AG08395 (cell line): ENCODE measurements at places on chromosomes 7 and 10.

DNA sequence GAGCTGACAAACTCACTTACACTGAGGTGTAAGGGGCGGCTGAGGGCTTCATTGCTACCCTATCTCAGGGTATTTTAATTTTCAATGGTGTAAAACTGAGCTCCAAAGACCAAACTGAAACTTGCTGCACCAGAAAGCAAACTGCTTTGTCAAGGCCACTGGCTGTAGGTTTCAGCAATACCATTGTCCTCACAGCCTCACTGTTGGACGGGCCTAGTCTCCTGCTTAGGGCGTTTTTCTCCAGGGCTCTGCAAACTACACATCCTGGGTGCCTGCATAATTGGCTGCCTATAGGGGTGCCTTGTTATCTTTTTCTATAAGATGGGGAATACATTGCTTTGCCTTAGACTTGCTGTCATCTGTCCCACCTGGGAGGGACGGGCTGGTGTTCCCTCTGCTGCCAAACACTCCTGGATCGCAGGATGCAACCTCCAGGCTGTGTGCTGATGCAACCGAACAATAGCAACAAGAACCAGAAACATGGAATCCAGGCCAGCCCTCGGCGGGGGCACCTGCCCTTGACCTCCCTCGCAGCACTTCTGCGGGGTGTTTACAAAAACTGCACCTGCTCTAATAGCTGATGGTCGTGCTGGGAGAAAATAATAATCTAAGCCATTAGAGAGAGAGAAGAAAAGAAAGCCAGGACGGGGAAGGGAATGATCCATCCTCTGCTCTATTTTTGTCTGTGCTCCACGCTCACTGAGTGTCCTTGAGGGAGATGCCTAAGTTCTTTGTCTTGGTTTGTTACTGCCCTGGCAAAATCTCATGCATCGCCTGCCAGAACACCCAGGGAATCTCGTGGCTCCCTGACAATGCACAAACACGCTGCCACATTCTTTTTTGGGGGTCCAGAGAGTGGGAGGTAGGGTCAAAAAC, 104.5 kb downstream of the GALNT17 start:
- DNase-seq, result no peak

- DNase-seq, result no peak
Measured at GRCh38 chr7:68288144-68288593, 1291.5 kb downstream of the TYW1 start.

DNA sequence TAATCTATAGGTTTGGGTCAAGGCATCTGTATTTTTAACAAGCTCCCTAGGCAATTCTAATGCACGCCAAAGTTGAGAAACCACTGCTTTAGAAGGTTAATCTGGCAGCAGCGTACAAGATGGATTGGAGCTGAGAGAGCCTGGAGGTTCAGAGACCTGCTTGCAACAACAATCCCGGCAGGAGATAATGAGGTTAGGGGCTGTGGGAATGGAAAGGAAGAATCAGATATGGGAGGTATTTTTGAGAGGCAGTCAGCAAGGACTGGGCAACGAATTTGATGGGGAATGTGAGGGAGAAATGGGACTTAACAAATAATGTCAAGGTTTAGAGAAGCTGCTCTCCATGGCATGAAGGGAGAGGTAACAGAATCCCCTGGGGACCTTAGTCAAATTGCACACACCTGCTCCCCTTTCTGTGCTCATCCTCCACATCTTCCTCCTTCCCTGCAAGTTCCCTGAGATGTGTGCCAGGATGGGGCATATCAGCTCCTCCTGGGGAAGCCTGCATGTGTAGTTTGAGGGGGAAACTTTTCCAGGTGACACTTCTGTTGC, 731.0 kb upstream of the GALNT17 start:
- DNase-seq, result no peak

DNA sequence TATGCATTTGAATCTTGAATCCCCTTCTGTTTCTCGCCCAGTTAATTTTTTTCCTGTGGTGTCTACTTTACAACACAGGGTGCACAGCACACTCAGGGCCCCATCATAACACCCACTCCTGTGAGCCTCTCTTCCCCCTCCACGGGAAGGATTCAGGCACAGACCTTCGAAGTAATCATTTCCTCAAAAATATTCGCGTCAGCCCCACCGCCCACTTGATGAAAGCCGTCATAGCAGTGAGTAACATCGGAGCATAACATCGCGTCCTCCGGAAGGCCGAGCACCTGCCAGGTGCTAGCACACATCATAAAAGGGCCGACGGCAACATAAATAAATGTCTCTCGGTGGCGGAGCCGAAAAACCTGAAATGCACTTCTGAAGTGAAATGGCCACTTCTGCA, 201.7 kb upstream of the ADARB2 start:
- no peak for DNase-seq

DNA sequence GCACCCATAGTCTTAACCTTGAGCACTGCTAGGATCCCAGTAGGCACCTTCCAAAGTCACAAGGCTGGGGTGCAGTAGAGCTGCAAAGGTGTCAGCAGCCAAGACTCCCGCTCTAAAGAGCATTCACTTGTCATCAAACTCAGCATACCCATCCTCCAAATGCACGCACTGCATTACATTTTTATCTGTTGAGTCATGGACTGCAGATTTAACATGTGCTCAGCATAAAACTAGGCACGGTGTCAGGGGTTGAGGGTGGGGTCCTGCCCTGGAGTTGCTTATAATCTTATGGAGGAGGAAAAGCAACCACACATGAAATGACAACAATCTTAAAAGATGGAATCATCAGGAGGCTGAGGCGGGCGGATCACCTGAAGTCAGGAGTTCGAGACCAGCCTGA, 102.6 kb downstream of the PARP12 start:
- DNase-seq, result no peak

DNA sequence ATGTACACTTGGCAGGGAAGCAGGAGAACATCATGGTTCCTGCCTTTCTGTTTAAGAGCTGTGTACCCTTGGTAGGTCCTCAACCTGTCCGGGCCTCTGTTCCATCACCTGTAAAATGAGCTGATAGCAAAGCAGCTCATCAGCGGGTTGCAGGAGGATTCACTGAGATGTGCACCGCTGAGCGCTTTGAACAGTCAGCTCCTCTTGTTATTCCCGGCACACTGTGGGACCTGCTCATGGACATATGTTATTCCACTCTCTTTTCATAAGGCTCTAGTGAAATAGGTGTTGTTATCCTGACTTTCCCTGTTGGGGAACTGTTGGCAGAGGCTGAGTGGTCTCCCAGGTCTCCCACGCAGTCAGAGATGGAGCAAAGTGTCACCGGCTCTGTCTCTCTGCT, 497.5 kb upstream of the ZMIZ1 start:
- DNase-seq, result no peak

- no peak for DNase-seq
Measured at GRCh38 chr7:66790725-66791124, 50.2 kb downstream of the RABGEF1 start.

DNA sequence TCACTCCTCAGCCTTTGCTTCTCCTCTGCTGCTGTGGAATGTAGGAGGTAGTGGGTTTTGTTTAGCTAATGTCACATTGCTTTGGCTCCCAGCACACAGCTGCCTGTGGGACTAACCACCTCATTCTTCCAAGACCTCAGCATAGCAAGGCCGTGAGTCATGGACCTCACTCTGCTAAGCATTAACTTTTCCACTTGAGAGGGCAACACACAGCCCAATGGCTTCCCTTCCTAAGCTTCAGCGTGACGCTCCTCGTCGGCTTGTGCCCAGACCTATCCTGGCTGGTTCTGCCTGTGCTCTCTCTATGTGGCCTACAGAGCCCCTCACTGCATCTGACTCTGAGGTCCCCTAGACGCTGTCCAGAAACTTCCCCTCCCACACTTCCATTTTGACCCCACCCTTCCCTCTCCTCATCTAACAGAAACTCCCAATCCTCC, 23.3 kb downstream of the MYOF start:
- DNase-seq, result peak; percentile 94

- no peak for DNase-seq
Measured at GRCh38 chr7:93310346-93310745, 78.2 kb downstream of the VPS50 start.

DNA sequence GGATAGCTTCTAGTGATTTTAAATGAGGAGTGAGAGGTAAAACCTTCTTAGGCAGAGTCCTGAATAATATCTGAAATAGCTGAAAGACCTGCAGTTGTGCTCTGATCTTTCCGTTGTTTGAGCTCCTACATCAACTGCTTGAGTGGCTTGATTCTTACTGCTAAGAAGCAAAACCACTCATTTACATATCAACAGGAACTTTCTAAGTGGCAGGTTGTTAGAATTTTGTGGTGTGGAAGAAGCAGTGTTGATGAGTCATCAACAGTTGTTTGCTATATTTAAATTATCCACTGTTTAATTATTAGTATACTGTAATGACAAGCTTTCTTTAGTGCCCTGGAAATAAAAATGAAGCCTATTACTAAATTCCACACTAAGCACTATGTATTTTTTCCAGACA, 689.5 kb downstream of the DNAJB9 start:
- DNase-seq, result no peak

GRCh38 chr7:155506854-155507337, 39.5 kb downstream of the CNPY1 start:
- no peak for DNase-seq

DNA sequence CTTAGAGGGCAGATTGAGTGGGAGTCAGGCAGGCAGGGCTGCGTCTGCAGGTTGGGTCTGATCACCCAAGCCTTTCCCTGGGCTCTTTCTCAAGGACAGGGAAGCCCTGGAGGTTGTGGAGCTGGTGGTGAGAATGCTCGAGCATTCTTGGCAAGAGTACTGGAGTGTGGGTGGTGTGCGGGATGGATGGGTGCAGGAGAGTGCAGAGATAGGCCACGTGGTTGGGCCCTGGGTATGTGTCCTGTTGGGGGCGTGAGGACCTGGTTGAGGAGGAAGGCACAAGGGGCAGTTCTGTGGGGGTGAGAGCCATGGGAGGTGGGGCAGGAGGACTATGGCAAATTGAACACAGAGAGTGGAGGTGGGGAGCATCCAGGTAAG, 135.9 kb downstream of the PTPN20 start:
- DNase-seq, result no peak

DNA sequence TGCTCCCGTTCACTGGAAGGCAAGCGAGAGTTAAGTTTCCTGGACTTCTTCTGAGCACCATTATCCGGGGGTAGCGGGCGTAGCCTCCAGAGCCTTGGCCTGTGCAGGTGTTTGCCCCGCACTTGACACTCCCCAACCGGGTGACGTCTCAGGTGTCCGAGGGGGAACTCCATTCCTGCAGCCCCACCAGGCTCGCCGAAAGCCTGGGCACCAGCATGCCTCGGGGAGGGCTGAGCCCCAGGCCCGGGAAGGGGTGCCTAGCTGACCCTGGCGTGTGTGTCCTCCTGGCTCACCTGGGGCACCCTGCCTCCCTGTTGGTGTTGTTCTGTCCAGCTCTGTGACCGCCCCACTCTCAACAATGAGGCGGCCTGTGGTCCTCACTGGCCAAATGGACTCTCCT, 109.4 kb upstream of the GPR26 start:
- no peak for DNase-seq

GRCh38 chr10:560314-560992, 129.0 kb downstream of the DIP2C start:
- no peak for DNase-seq
